Renal cortical epithelial cell (primary cell): ENCODE measurements at places on chromosomes 2 and 18.

DNA sequence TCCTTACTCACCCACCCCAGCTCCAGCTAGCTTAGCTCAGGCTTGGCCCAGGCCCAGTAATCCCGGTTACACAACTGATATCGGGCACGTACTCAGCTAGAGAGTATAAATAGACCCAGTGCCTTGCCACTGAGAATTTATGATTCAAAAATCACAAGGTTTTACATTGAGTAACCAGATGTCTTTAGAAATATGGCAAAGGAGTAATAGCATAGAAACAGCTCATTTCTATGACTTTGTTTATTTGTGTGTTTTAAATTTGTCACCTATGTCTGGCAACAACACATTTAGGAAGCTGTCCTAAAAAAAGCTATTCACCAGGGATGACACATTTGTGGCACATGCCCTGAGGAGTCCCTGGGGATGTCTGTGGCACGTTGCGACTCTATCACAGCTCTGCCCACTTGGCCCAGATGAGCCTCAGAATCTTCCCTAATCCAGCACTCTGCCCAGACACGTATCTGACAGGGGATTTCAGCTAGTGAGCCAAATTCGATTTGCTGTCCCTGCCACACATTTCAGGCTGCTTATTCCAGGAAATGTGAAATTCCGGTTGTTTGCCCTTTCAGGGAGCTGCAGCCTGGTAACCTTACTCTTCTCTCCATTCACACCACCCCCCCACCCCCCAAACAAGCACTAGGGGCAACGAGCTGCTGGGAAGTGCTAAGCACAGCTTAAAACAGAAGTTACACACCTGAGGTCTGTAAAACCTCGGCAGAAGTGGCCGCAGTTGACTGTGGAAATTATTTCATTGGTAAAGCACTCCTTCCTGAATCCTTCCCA lies 85.4 kb upstream of the ZCCHC2 start:
- DNase-seq: peak; percentile 43

- no peak for DNase-seq
Measured at GRCh38 chr2:11028407-11028916, 116.7 kb downstream of the KCNF1 start.

DNA sequence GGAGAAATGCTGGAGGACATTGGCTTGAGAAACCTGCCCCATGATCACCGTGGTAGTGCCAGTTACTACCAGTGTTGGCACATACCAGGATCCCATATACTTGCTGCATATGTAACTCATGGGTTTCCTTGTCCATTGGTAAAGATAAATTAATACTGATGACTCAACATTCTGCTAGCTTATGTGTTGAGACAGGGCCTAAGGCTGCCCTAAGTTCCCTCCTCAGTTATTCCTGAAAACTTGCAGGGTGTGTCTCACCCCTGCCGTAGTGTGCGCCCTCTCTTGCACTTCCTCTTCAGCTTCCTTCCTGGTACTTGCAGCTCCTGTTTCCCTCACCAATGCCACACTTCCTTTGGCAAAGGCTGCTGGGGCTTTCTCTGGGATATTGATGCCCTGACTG lies 4.3 kb upstream of the INO80C start:
- peak; percentile 30 for DNase-seq

- no peak for DNase-seq
Measured at GRCh38 chr2:212659441-212659840, 120.8 kb upstream of the ERBB4 start.

DNA sequence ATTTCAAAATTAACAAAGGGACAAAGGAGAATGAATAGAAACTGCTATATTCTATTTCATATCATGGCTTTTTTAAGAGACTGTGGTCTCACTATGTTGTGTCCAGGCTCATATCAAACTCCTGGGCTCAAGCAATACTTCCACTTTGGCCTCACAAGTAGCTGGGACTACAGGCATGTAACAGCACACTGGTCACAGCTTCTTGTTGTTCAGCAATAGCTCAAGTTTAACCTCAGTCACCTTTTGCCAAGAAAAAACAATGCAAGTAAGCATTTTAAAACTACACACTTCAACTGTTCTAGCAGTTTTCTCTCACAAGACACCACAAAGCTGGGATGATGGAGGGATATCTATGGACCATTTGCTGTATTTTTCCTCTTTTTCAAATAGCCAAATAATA lies 77.1 kb downstream of the ANKRD44 start:
- DNase-seq: peak; percentile 34

DNA sequence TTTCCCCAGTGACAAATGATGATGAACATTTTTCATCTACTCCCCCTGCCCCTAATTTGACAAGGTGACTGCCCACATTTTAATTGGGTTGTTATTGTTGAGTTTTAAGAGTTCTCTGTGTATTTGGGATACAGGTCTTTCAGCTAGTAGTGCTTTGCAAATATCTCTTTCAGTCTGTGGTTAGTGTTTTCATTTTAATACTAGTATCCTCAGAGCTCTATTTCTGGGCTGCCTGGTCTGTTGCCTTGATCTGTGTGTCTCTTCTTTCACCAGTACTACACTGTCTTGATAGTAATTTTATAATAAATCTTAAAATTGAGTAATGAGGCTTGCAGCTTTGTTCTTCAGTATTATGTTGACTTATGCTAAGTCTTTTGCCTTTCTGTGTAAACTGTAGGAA lies 19.7 kb downstream of the EIF5B start:
- DNase-seq: no peak

GRCh38 chr2:157508676-157509075 lies 64.8 kb upstream of the CYTIP start:
- DNase-seq: peak; percentile 7

- DNase-seq: no peak
Measured at GRCh38 chr2:219252900-219253752, at the start of gene TUBA4B. Gene TUBA4B (plus strand): TSS chr2:219253243. CDS start chr2:219253408, 165 bp downstream.

GRCh38 chr2:118225666-118226065 lies 137.4 kb downstream of the INSIG2 start:
- no peak for DNase-seq

GRCh38 chr2:232597362-232598079 lies 35.9 kb upstream of the EFHD1 start:
- DNase-seq: no peak

- peak; percentile 73 for DNase-seq
Measured at GRCh38 chr2:207926133-207926988, 99.0 kb downstream of the PLEKHM3 start.

GRCh38 chr2:118348380-118349034 lies 260.2 kb downstream of the INSIG2 start:
- no peak for DNase-seq

DNA sequence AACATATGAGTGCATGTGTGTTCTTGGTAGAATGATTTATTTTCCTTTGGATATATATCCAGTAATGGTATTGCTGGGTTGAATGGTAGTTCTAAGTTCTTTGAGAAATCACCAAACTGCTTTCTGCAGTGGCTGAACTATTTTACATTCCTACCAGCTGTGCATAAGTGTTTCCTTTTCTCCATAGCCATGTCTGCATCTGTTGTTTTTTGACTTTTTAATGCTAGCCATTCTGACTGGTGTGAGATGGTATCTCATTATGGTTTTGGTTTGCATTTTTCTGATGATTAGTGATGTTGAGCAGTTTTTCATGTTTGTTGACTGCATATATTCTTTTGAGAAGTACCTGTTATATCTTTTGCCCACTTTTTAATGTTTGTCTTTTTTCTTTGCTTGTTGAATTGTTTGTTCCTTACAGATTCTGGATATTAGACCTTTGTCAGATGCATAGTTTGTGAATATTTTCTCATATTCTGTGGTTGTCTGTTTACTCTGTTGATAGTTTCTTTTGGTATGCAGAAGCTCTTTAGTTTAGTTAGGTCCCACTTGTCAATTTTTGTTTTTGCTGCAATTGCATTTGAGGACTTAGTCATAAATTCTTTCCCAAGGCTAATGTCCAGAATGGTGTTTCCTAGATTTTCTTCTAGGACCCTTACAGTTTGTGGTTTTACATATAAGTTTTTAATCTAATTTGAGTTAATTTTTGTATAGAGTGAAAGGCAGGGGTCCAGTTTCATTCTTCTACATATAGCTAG lies 17.6 kb upstream of the KCNE4 start:
- DNase-seq: no peak
